ENCODE measurements at places on chromosomes 12 and 14.

DNA sequence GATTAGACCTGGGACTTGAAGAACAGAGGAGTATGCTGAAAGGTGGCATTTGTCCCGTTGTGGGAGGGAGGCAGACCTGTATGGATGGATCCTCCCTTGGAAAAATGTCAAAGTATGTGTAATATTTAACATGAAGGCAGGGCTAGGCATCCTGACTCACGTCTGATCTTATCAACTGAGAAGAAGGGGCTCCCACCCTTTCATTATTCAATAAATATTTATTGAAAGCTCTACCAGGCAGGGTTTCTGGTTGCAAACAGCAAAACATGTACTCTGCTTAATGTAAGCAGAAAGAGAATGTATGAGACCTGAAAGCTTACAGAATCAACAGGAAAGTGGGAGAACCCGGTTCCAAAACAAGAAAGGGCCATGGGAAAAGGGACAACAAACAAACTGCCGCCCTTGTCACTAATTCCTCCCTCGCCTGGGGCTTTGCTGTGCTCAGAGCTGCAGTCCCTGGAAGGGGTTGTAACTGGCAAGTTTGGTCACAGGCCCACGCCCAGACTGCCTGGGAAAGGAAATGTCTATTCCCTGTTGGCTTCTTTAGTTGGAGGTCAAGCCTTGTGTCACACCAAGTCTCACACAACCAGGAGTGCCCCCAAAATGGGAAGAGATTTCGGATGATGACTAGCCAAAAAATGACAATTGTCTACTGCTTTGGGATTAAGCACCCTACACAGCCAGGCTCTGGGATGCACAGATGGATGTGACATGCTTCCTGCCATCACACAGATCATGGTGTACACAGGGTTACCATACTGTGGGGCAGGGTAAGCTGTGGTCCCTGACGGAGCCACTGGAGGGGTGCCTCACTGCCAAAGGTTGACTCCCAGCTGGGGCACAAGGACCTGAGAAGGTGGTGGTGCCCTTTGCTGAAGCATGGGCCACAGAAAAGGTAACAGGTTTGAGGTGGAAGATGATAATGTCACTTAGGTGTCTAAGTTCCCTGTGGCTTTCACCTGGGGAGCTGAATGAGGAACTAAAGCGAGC, 36.8 kb downstream of the RAB35 start:
- peak; percentile 37 for DNase-seq

GRCh38 chr14:21987937-21988336, 314.3 kb upstream of the OR4E1 start:
- no peak for DNase-seq

GRCh38 chr12:11016937-11017336, 5.5 kb downstream of the TAS2R19 start:
- no peak for DNase-seq

GRCh38 chr12:30357766-30358490, 337.7 kb downstream of the IPO8 start:
- no peak for DNase-seq

GRCh38 chr12:92408072-92408900, 262.6 kb upstream of the BTG1 start:
- DNase-seq, result no peak

- no peak for DNase-seq
Measured at GRCh38 chr12:56769868-56770267, 6.7 kb downstream of the HSD17B6 start.

DNA sequence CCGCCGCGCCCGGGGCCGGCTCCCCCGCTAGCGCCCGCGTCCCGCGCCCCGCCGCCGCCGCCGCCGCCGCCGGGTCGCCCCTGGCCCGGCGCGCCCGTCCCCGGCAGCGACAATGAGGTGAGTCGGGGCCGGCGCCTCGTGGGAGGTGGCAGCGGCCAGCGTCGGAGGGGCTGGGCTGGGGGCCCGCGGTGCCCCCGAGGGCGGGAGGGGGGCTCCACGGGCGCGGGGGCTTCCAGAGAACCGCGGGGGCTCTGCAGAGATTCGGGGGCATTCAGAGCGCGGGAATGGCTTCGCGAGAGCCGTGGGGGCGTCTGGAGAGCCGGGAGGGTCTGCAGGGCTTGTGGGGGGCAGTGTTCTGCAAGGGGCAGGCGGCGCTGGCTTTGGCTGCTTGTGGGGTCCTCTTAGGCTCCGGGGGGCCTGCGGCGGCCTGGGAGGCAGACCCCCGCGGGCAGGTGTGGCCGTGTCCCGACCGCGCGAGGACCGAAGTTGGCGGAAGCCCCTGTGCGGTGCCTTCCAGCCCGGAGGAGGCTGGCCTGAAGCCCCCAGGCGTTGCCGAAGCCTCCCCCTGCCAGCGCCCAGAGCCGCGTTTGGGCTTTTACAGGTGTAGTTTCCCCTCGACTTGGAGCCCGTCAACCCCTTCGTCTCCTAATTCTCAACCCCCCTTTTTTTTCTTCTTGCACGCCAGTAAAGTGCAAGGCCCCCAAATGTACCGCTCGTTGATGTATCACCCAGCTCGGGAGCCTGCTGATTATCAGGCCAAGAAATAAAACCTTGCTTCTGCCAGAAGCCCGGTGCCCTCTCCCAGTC, 93.1 kb upstream of the EVL start:
- DNase-seq, result peak; percentile 71

DNA sequence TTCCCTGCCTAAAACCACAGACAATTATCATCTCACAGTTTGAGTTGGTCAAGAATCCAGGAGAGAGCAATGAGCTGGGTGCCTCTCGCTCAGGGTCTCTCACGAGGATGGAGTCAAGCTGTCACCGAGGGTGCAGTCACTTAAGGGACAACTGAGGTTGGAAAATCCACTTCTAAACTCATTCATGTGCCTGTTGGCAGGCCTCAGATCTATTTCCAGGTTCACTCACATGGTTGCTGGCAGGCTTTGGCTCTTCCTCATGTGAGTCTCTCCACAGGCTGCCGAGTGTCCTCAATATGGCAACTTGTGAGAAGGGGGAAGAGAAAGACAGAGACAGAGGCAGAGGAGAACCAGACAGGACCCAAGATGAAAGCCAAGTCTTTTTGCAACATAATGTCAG, 10.5 kb upstream of the OR10P1 start:
- DNase-seq, result no peak

- DNase-seq, result no peak
Measured at GRCh38 chr12:12881151-12881909, 10.0 kb upstream of the GPRC5A start.

- DNase-seq, result no peak
Measured at GRCh38 chr12:65666876-65667275, 157.4 kb upstream of the HMGA2 start.

DNA sequence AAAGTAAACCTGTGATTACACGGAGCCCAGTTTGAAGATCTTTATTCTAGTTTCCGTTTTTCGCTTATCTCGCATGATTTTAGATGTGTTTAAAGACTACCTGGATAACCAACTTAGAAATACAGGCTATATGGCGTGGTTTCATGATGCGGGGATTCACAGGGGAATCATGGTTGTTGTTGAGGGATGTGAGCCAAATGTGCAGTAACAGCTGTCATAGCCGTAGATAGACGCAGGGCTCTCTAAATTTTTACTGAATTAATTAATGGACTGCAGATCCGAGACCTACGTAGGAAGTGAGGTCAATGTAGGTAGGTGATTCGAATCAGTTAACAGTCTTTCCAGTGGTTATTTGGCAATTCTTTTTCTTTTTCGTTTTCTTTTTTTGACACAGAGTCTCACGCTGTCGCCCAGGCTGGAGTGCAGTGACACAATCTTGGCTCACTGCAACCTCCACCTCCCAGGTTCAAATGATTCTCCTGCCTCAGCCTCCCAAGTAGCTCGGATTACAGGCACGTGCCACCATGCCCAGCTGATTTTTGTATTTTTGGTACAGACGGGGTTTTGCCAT, 144.9 kb upstream of the AMIGO2 start:
- DNase-seq, result no peak

DNA sequence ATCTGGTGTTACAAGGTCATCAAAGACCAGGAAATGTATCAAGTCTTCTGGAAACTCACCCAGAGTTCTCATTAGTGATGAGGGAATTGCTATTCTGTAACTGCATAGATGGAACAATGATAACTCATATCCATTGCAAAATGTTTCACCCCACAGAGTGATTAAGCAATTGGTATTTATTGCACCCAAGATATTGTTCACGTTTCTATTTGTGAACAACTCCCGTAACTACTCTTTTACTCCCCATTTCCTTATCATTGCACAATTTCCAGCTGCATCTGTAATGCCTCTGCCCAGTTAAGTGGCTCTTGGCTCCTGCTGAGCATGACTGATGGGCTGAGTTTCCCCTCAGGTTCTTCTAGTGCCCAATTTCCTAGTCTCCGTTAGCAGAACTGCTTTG, 108.7 kb upstream of the PRICKLE1 start:
- no peak for DNase-seq

GRCh38 chr12:6770600-6770999, 1.7 kb upstream of the LAG3 start:
- no peak for DNase-seq

DNA sequence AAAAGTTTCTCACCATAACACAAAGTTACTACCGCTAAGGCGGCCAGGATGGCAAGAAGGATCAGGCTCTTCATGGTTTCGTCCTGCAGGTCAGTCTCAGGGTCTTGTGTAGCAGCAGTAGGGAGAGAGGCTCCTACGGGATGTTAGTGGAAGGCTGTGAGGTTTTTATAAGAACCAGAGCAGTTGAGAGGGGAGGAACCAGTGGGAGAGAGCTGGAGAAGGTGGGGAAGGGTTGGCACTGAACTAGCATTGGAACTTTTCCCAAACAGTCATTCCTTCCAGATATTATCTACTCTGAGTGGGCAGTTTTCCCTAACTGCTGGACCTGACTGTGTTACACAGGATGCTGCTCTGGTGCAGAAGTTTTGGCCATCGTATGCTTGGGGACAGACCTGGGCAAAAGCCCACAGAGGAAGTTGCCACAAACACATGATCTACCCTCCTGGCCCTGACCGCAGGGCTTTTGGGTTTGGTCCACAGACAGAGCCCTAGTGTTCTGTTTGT, at the start of gene MGP:
Gene MGP, minus strand, starts transcription at position 137 of the 504 bp plus-strand sequence. Its CDS starts 63 bp downstream, at position 74.
- no peak for DNase-seq

DNA sequence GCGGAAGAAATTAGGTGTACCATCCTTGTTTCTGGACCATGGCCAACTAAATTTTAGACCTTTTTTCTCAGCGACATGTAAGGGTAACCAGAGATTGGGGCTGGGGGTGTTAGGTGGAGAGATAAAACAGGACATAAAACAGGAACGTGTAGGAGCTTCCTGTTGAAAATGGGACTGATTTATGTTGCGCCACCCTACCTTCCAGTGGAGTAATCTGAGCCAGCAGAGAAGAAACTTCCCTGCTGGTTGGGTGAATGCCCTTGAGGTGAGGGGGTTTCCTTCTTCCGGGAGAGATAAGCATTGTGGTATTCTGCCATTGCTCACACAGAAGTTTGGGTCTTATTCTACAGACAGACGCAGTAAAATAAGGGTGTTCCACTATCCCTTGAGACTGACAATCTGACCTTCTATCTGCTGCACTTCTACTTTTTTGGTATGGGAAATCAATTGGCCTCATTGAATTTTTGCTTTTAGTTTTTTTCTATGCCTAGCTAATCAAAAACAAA, 417.6 kb downstream of the PCNX1 start:
- no peak for DNase-seq

- DNase-seq, result no peak
Measured at GRCh38 chr14:95237958-95238340, 80.6 kb upstream of the DICER1 start.

DNA sequence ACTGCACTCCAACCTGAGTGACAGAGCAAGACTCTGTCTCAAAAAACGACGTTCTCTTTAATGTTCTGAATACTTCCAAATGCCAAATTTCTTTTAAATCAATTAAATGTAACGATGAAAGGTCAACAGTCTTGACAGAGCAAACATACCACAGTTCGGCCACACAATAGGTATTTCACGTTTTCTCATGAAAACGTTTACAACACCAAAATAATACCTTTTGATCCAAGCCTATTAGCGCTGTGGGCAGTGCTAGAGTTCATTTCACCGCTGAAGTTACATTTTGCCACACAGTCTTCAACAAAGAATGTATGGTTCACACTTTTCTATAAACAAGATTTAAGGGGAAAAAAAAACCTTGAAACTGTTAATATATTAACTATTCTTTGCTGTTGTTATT, 122.1 kb downstream of the MED13L start:
- no peak for DNase-seq

DNA sequence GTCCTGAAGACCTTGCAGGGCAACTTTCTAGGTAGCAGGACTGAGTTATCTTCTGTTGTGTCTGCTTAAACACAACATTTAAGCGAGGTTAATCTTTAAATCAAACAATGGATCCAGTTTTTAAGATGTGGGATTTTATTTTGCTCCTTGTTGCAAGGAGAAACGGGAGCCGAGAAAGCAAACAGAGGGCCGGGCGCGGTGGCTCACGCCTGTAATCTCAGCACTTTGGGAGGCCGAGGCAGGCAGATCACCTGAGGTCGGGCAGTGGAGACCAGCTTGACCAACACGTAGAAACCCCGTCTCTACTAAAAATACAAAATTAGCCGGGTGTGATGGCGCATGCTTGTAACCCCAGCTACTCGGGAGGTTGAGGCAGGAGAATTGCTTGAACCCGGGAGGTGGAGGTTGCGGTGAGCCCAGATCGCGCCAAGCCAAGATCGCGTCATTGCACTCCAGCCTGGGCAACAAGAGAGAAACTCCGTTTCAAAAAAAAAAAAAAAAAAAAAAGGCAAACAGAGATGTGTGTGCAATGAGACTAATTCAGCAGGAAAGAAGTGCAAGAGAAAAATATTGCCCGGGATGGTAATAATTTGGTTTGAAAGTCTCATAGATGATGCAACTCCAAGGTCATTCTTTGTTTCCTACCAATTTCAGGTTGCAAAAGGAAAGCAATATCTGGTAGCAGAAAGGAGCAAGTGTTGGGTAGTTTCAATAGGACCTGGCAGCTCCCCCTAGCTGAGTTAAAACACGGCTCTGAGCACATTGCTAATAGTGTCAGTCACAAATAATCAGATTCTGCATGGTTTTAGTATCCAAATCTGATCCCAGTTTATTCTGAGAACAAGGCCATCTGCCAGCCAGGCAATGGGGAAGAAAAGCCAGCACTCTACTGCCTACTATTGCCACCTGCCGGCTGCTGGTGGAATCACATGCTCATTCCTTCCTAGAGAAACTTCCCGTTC, 141.4 kb downstream of the PPM1H start:
- peak; percentile 85 for DNase-seq

- no peak for DNase-seq
Measured at GRCh38 chr14:59160506-59160905, 28.0 kb upstream of the DAAM1 start.

- no peak for DNase-seq
Measured at GRCh38 chr14:105436891-105437722, 17.5 kb downstream of the MTA1 start.
